Frontal cortex (tissue), 4 donors: ENCODE measurements at places on chromosomes 5 and 9. TPM values are rescaled to one million over a fixed set of nuclear protein-coding genes. Genes with fewer than 3 reads are reported as not detected.

IQGAP2 gene
- 9.4 TPM for total RNA-seq

PCDHGA5 gene
- total RNA-seq, result 5.7 TPM

GABRP gene
- not detected for total RNA-seq

GRCh38 chr9:115883467-115884329 lies 269.9 kb upstream of the PAPPA start:
- peak; percentile 2 for DNase-seq

CKMT2 gene
- total RNA-seq, result 0.82 TPM

DNA sequence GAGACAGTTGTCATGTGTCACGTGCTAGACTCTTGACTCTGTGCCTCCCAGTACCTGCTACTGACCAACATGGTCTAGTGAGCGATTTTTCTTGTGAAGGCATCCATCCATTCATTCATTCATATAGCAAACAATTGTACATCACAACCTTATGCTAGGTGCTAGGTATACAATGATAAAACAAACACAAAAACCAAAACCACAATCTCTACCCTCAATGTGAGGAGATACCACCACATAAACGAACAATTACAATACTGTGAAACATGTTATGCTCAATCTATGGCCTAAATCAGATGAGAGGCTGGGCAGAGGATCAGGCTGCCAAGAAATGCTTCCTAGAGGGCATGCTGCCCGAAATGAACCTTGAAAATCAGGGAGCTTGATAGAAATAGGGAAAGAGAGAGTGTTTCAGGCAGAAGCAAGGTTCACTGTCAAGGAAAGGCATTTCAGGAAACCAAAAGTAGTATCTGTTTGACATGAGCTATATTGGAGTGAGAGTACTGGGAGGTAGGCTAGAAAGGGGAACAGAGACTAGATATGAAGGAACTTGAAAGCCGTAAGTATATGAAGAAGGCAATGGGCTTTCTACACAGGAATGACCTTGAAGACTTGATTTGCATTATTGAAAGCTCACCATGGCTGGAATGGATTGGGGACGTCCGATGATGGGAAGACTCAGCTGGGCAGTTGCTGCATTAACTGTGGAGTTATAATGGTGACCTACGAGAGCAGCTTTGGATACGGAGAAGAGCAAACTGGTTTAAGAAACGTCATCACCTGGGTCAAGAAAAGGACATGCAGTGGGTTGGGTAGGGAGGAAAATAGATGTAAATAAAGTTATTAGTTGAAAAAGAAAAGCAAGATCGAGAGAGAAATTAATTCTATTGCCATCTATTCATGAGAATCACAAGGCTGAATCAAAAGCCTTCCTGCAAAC lies 90.1 kb downstream of the THBS4 start:
- DNase-seq, result no peak

PCDHGB4 gene
- 8.6 TPM for total RNA-seq

GRCh38 chr5:76384189-76384588 lies 18.9 kb upstream of the IQGAP2 start:
- DNase-seq, result no peak

- DNase-seq, result no peak
Observed at GRCh38 chr9:119868694-119869093, 499.5 kb upstream of the BRINP1 start.

- no peak for DNase-seq
Observed at GRCh38 chr9:33809506-33809905, 7.5 kb upstream of the UBE2R2 start.

DNA sequence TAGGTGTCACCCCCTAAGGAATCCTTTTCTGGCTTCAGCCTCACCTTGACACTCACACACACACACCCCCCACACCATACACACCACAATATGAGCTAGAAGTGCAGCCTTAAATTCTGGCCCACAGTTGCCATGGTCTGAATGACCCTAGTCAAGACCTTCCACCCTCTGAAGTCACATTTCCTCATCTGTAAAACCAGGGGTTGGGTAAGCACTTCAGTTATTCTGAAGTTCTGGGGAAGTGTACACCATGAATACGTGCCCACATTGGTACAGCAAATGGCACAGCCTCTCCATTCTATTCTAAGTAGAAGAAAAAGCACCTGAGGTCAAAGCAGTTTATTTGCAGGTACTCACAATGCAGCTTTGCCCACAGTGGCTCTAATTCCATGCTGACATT lies 372.8 kb upstream of the KLF4 start:
- DNase-seq, result no peak

GRCh38 chr5:126046318-126046717 lies 376.9 kb upstream of the GRAMD2B start:
- DNase-seq, result no peak

- DNase-seq, result no peak
Observed at GRCh38 chr9:13439685-13440476, 160.4 kb upstream of the MPDZ start.

DNA sequence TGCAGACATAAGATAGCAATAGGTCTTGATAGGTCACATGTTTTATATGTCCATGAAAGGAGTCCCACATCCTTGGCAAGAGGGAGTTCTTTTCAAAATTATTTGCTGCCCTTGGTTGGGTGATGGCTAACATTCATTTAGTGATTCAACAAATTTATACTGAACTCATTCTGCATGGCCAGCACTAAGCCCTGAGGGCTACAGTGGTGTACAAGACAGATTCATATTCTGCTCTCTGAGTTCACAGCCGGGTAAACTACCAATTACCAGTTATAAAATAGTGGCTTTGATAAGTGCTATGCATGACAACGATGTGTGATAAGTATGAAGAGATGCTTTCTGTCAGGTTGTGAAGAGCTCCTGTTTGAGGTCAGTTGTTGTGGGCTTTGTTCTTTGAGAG lies 340.0 kb downstream of the GABRG2 start:
- DNase-seq, result no peak

GRCh38 chr9:120741191-120741590 lies 26.9 kb upstream of the MEGF9 start:
- DNase-seq, result no peak

- no peak for DNase-seq
Observed at GRCh38 chr5:159377653-159378052, 47.4 kb upstream of the IL12B start.

DNA sequence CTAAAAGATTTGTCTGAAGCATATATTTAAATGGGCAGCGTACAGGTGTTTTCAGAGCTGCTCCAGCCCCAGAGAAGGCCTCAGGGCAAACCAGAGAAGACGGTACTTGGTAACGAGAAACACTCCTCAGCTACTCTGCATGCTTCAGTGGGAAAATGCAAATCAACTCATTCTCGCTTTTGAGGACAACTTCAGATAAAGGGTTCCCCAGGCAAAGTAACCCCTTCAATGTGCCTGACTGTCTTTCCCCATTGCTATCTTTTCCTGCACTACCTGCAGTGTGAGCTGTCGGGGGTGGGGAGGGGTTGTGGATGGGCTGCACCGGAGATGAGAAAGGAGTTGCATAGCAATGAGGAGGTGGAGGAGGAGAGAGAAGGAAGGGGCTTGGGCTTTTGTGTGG lies 339.7 kb upstream of the CLINT1 start:
- no peak for DNase-seq

DNA sequence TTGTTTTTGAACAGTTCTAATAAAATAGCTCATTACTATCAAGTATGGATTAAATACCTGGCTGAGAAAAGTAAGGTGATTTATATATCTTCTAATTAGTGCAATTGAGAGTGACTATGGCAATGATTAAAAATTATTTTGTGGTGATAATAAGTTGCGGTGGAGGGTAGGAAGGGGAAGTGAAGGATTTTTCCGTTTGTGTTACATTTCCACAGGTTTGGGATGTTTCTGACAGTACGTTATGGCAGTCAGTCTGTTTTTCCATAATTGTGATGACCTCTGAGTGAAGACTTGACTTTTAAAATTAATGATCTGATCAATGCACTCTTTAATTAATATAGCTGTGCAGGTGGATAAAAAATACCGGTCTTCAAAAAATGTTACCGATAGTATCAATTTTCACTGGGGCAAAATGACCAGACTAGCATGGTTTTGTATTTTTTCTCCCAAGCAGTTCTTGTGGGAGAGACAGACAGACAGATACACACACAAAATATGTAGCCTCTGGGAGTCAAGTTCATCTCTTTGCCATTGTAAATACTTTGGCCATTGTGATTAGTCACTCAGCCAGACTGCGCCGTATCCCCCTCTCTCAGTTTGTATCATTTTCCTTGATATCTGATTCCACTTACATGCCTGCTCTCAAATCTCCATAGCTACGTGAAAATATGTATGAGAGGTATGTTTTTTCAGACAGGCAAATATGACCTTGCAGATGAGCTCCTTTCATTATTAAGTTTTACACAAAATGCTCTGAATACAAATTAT lies 60.2 kb downstream of the ARHGAP26 start:
- no peak for DNase-seq

- no peak for DNase-seq
Observed at GRCh38 chr5:22631683-22632082, 221.5 kb downstream of the CDH12 start.

SMIM32 gene
- total RNA-seq, result 2.4 TPM

RUSC2 gene
- total RNA-seq, result 50.5 TPM

- no peak for DNase-seq
Observed at GRCh38 chr5:122665051-122665450, 109.8 kb upstream of the SNX2 start.

RHOBTB3 gene
- 312 TPM for total RNA-seq

BARX1 gene
- not detected for total RNA-seq

- DNase-seq, result no peak
Observed at GRCh38 chr9:128788445-128788844, 1.4 kb downstream of the TBC1D13 start.

DNA sequence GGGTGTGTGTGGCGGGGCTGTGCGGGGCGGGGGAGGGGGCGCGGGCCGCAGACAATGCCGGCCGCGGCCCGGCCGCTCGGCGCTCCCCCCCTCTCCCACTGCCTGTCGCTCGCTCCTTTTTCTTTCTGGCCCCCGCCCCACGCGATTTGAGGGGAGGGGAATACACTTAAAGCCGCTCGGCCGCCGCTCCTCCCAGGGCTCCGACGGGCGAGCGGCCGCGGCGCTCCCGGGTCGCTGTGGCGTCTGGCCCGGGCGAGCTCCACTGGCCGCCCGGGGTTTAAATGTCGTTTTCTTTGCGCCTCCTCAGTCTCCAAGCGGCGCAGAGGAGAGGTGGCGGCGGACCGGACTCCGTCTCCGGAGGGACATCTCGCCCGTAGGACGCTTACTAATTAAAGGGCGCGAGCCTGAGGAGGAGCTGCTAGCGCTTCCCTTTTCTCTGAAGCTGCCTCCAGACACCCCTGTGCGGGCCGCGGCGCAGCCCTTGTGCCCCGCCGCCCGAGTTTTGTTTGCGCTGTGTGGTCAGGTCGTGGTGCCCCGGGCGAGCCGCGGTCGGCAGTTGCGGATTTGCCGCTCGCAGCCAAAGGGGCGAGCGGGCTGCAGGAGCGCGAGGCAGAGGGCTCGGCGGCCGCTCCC lies 1.4 kb downstream of the ZSWIM6 start:
- no peak for DNase-seq

C8G gene
- total RNA-seq, result not detected
